Activated naive CD8-positive, alpha-beta T cell treated with anti-CD3 and anti-CD28 coated beads, Interleukin-2, amount 50 U/mL, for 16 hours (primary cell): ENCODE measurements at places on chromosomes 4 and X.

GRCh38 chrX:121479406-121479805, 432.0 kb downstream of the GLUD2 start:
- no peak for DNase-seq

DNA sequence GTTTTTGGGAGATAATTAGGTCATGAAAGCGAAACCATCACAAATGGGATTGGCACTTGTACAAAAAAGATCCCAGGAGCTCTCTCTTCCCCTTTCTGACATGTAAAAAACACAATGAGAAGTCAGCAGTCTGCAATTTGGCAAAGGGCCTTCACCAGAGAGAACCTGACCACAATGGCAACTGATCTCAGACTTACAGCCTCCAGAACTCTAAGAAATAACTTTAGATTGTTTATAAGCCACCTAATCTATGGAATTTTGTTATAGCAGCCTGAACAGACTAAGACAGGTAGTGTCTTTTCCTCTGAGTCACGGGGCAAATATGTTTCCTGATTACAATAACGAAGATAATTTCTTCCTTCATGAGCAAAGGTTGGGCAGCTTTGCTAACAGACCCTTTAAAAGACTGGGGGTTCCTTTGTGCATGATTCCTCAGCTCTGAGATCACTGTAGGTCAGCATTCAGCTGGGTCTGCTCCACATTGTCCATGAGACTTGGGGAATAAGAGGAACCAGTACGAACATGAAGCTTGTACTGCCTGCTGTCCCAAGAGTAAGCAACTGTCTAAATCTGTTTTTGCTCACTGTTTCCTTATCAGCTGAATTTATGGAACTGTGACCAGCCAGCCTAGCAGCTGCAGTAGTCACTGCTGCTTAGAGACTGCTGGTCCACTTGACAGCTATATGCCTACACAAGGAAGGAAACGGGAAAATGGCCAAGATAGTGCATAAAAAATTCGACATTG, 191.6 kb downstream of the ANAPC10 start:
- no peak for DNase-seq

- DNase-seq = no peak
Observed at GRCh38 chrX:20452487-20452886, 185.8 kb upstream of the RPS6KA3 start.

GRCh38 chrX:9887659-9888297, 79.4 kb upstream of the CLDN34 start:
- DNase-seq = no peak

- DNase-seq = no peak
Observed at GRCh38 chr4:68655764-68656444, 14.5 kb downstream of the UGT2B15 start.
